Fibroblast of lung (primary cell): ENCODE measurements at places on chromosomes 5 and 9. TPM values are rescaled to one million over a fixed set of nuclear protein-coding genes. Genes with fewer than 3 reads are reported as not detected.

Gene CTNND2
- total RNA-seq: not detected in 2 replicates

Gene LHX3
- not detected in 2 replicates for total RNA-seq

Gene GBGT1
- 3.3 and 4.1 TPM in 2 replicates for total RNA-seq

Gene BTNL3
- not detected in 2 replicates for total RNA-seq

Gene GAS1
- 7.4 and 15.2 TPM in 2 replicates for total RNA-seq

Gene GKAP1
- 2.6 TPM in 2 replicates for total RNA-seq

Gene XRCC4
- total RNA-seq: 6.7 and 7.6 TPM in 2 replicates

Gene MSX2
- total RNA-seq: 1.0 and 1.3 TPM in 2 replicates

Gene FRMD3
- under 0.01 and 0.66 TPM in 2 replicates for total RNA-seq

Gene ADAMTS16
- total RNA-seq: under 0.01 and 0.17 TPM in 2 replicates

Gene CAMK4
- 0.77 and 0.83 TPM in 2 replicates for total RNA-seq

Gene PDE6A
- under 0.01 TPM in 2 replicates for total RNA-seq

Gene DBN1
- total RNA-seq: 96.4 and 102 TPM in 2 replicates

Gene CDH10
- under 0.01 and 0.17 TPM in 2 replicates for total RNA-seq

Gene CNTRL
- total RNA-seq: 6.2 and 6.8 TPM in 2 replicates

Gene TRPM3
- total RNA-seq: 0.50 and 0.51 TPM in 2 replicates

Gene PKD2L2
- total RNA-seq: 0.26 TPM in 1 of 2 replicates, not detected in the other

Gene NUDT12
- 9.8 and 15.4 TPM in 2 replicates for total RNA-seq

Gene GABRB2
- total RNA-seq: under 0.01 TPM in 2 replicates

Gene TICAM2
- 4.1 and 8.8 TPM in 2 replicates for total RNA-seq

GRCh38 chr5:73892218-73892617 lies 266.2 kb downstream of the ARHGEF28 start:
- DNase-seq: no peak

DNA sequence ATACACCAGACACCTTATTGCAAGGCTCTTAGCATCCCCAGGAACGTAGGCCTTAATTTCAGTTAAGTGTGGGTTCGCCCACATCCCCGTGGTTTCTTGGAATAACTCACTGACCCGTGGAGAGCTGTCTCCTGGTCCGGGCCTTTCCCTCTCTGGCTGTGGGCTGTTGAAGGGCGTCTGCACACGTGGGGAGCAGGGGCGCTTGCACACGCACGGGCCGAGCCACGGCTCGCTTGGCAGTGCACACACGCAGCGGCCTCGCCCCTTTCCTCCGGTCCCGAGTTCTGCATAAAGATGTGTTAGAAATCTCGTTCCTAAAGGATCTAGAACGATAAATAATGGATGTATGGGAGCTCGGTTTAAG lies 141.9 kb downstream of the PBX3 start:
- DNase-seq: peak; percentile 56

GRCh38 chr5:126052120-126052519 lies 371.1 kb upstream of the GRAMD2B start:
- no peak for DNase-seq

GRCh38 chr9:33239921-33240320 lies at the start of gene SPINK4:
TSS of gene SPINK4 (plus strand) at chr9:33240167. CDS start at chr9:33240209, 42 bp downstream.
- DNase-seq: peak; percentile 67

DNA sequence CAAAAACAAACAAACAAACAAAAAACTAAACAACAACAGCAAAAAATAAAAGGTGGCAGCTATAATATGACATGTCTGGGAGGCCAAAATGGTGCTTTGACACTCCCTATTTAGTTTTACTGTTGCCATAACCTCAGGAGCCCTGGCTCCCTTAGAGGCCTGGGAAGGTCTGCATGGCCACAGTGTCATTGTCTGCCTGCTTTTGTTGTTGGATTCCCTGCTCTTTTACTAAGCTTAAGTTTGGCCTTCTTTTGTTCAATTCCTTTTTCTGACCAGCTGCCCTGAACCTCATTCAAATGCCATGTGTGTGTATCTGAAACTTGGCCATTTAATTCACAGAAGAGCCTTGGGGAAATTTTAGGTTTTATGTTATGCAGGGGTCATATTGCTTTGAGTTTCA lies 458.2 kb downstream of the TMEM232 start:
- no peak for DNase-seq

GRCh38 chr5:36610621-36611020 lies 4.2 kb downstream of the SLC1A3 start:
- no peak for DNase-seq

- no peak for DNase-seq
Observed at GRCh38 chr5:55692509-55692908, 19.6 kb downstream of the SLC38A9 start.

- no peak for DNase-seq
Observed at GRCh38 chr9:14516656-14517055, 176.6 kb downstream of the ZDHHC21 start.

DNA sequence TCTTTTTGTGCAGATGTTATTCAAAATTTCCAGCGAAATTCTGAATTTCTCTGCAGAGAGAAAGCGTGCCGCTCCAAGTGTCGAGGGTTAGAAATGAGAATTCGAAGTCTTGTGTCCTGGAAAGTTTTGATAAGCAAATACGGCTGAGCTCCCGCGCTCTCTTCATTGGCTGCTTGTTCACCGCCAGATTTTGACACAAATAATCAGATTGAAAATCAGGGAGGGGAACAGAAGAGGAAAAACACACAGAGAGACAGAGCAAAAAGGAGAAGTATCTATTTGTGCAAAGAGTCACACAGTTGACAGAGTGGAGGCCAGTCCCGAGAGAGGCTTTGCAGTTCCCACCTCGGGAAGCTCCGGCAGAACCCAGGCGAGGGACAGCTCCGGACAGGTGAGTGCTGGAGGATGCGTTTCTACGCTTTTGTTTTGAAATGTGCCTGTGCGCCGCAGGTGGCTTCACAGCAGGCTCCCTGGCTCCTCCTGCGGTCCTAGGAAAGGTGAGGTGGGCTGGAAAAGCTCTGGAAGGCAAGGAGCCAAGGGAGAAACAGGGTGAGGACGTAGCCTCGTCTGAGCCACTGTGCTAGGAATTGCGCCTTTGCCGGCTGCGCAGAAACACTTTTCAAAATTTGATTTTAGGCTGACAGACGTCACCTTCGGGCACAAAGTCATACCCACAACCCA lies at the start of gene GFI1B:
Gene GFI1B, plus strand, starts transcription at position 244 of the 681 bp plus-strand sequence. CDS start 7,985 bp downstream, outside the sequence.
- no peak for DNase-seq

DNA sequence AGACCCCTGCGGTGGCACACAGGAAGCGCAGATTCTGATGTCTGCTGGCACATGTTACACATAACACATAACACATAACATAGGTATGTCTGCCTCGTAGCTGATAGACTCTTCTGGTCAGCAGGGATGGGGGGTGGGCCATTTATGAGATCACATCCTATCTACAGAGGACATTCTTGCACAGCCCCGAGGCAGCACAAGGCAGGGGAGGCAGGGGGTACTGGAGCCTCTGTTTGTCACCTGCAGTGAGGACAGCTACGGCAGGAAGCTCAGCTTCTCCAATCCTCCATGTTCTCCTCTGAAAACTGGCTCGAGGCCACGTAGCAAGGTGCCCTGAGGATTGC lies 16.7 kb upstream of the MED10 start:
- DNase-seq: no peak

- peak; percentile 86 for DNase-seq
Observed at GRCh38 chr5:71830681-71831539, 111.8 kb downstream of the CARTPT start.

DNA sequence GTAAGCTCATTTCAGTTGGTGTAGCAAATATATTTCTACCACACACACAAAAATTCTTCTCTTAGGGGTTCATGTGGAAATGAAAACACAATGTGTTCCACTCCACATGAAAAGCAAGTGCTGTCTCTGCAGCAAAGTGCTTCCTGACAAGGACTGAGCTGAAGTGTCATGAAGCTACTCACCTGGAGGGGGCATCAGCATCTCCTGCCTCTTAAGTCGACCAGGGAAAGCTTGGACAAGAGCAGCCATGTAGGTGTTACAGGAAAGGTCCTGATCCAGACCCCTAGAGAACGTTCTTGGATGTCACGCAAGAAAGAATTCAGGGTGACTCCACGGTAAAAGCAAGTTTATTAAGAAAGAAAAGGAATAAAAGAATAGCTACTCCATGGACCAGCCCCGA lies 62.8 kb downstream of the SV2C start:
- peak; percentile 1 for DNase-seq

DNA sequence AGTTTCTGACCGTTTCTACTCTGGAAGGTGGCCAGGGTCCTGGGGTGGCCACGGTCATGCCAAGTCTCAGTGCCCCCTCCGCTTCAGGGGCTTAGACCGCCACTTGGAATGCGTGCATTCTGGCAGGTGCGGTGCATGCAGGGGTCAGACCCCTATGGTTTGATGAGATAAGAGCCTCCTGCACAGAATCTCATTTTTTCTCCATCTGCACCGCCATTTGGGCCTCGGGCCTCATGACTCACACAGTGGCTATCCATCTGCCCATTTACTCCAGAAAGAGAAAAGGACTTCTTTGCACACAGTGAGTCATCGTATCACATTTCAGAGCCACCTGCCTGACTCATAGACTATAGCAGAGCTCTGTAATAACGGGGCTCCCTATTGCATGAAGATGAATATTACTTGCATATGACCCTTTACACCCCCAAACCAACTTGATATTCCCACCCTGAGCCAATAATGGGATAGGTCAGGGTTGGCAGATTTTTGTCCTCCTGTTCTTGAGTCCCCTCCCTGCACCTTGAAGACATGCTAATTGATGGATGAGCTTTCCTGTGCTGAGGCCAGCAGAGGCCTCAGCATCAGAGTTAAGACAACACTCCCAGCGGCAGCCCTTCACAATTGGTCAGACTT lies 157.4 kb downstream of the NR3C1 start:
- peak; percentile 92 for DNase-seq

- DNase-seq: no peak
Observed at GRCh38 chr5:98750693-98751092, 22.8 kb upstream of the RGMB start.

- DNase-seq: no peak
Observed at GRCh38 chr5:122095158-122095557, 17.1 kb upstream of the LOX start.

DNA sequence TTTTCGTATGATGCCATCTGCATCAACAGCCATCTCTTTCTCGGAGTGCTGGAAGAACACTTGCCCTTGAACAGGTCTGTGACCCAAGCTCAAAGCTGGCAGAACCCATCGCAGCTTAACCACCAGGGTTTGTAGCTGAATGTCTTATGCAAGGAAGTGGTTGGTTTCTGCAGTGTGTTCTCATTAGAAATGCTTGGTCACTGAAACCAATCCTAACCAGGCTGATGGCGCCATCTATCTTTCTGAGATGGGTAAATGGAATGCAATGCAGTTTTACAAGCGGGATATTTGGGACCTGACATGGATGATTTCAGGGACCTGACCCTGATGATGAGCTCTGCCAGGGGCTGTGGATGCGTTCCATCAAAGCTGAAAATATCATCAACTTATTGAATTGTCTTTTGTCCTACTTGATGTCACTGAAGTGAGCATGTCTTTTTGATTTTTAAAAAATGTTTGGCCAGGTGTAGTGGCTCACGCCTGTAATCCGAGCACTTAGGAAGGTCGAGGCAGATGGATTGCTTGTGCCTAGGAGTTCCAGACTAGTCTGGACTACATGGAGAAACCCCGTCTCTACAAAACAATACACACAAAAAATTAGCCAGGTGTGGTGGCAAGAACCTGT lies 28.7 kb downstream of the DMRT3 start:
- DNase-seq: peak; percentile 49

DNA sequence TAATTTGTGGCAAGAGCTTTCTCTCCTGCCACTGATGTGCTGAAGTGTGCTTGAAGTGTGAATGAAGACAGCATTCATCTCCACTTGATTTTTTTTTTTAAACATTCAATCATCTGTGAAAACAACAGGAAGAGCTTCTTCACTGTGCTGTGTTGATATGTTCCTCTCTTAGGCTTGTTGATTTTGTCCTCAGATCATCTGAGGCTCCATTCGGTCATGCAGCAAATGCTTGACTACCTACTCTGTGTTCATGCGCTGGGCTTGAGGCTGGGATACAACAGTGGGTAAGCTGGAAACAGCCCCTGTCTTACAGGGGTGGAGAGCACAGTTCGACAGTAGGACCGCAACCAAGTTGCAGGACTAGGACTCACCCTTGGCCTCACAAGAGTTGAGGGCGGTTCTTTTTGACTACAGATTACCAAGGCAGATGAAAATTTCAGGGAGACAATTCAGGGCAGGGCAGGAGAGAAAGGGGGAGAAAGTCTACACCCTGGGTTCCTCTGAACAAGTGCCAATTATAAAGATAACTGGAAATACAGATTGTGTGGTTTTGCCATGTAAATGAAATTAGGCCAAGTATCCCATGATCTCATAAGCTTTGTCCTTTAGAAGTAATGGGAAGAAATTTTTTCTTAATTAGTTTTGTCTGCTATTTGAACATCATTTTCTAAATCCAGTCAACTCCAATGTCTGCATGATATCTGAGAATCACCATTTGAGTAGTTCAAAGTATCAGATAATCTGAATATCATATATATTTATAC lies 31.0 kb upstream of the F2R start:
- no peak for DNase-seq

DNA sequence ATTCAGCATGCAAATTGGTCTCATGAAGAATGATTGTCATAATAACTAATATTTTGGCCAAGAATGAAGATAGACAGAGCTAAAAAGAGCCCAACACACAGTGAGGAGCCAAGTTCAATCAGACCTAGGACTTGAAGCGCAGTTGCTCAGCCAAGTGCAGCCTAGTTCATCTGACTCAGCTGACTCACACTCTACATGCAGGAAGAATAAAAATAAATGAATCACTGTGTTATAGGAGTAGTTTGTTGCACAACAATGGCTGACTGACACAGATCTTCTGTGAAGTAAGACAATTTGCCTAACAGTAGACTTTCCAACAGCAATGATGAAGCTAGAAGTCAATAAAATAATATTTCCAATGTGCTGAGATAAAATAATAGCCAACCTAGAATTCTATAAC lies 261.5 kb downstream of the CEMIP2 start:
- DNase-seq: peak; percentile 19

DNA sequence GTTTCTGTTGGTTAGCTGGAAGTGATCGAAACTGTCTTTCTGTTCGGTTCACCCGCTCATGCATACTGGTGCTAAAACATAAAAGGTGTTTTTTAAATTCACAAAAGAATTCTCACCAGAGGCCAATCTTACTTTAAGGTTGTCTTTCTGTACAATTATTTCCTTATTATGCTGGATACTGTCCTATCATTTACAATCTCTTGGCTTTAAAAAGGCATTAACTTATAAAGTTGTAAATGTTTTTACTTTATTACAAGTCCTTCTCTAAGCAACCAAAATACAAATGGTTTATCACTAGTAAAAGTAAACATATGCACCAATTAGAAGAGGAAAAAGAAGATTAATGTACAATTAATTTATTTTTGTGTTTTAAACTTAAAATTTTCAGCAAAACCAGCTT lies 10.7 kb downstream of the CARNMT1 start:
- DNase-seq: no peak

DNA sequence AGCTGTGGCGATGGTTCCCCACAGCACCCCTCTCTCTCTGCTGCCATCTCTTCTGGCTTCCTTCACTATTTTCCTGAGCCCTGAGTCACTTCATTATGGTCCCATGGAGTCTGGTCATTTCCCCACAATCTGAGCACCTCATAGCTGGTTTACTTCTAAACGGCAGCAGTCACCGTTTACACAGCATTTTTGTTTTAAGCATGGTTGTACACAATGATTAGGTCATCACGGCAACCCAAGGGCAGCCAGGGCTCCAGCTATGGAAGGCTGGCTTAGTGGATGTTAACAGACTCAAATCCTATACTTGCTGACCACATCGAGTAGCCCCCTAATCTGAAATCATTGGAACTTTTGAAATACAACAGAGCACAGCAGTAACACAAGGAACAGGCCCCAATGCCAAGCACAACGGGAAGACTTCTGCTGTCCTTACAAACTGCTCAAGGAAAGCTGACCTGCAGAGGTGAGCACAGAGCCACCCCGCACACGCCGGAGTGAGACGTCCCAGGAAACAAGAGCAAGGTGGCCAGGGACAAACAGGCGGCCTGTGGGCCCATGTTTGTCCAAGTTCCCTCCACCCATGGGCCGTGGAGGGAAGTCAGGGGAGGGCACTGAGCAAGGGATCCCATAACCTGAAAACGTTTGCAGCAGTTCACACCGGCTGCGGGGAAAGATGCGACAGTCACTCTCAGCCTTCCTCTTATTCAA lies 22.9 kb downstream of the CAMSAP1 start:
- DNase-seq: peak; percentile 68
